MG63 (cell line): ENCODE measurements at places on chromosomes 13 and 19.

DNA sequence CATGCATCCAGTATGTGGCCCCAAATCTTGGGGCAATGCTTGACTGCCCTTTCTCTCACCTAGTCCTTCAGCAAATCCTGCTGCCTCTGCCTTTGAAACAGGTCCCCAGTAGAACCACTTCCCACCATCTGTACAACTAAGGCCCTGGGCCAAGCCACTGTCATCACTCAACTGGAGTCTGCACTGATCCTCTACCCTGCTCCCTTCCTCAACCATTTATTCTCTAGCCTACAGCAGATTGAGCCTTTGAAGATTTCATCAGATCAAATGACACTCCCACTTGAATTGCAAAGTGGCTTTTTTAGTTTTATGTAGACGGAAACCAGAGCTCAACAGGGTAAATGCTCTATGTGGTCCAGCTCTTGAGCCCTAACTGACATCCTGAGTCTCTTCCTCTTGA lies 43.5 kb downstream of the ATP8A2 start:
- no peak for DNase-seq

DNA sequence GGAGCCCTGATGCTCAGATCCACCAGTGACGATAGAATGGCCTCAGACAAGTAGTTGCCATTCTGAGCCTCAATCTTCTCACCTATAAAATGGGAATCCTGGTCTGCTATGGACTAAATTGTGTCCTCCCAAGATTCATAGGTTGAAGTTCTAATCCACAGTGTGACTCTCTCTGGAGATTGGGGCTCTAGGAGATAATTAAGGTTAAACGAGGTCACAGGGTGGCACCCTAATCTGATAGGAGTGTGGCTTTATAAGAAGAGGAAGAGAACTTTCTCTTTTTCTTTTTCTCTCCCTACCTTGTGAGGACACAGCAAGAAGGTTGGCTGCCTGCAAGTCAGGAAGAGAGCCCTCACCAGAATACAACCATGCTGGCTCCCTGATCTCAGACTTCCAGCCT lies 214.1 kb downstream of the KATNAL1 start:
- no peak for DNase-seq

DNA sequence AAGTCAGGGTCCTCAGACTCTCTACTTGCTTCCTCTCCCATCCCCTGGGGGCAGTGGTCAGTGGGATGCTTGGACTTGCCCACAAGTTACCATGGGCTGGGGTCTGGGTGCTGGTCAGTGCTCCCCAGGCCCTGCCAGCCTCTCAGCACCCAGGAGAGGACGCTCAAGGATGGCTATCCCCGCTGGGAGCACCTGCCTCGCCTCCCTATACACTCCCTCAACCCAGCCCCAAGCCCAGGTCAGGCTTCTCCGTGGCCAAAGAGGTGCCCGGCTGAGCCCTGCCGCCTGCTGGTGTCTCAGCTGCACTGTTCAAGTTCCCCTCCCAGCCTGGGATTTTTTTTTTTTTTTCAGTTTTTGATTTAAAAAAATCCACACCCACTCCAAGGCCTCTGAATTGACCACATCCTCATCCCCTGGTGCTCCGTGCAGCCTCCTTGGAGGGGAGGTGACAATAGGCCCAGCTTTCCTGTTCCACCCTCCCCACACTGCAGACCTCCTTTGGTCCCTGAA lies 10.8 kb downstream of the F2RL3 start:
- peak; percentile 56 for DNase-seq

- no peak for DNase-seq
Observed at GRCh38 chr19:47686679-47687450, 26.4 kb upstream of the EHD2 start.

GRCh38 chr19:39444598-39445195 lies 685 bp upstream of the SUPT5H start:
- no peak for DNase-seq

- no peak for DNase-seq
Observed at GRCh38 chr13:39810091-39810877, 154.8 kb downstream of the COG6 start.

- no peak for DNase-seq
Observed at GRCh38 chr19:12913011-12913561, 6.0 kb downstream of the SYCE2 start.

GRCh38 chr13:34201050-34201913 lies 383.3 kb downstream of the RFC3 start:
- DNase-seq, result peak; percentile 71

GRCh38 chr13:76570510-76570971 lies 315.7 kb downstream of the KCTD12 start:
- DNase-seq, result no peak

DNA sequence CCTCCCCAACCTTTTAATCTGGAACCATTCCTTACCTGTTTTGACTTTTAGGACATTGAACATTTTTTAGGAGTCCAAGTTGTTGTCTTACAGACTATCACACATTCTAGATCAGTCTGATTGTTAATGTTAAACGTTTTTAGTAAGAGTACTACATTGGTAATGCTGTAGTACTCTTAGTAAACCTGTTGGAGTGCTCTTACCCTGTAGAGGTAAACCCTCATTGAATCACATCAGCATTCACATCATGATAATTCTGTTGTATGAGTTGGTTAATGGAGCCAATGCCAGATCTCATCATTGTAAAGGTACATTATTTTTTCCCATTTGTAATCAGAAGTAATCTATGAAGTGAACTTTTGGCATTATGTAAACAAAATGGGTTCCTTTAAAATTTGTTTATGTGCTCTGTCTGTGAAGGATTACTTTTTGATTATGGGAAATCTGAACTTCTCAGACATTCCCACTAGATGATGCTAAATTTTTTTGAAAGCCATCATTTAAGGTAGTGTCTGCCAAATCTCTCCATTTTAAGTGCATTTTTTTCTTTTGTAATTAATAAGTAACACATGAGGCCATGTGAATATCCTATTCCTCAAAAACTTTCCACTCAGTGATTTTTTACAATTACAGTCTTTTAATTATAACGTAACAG lies 55.2 kb downstream of the VWA8 start:
- no peak for DNase-seq

GRCh38 chr19:11478167-11479089 lies 2.4 kb downstream of the ELAVL3 start:
- DNase-seq, result no peak

DNA sequence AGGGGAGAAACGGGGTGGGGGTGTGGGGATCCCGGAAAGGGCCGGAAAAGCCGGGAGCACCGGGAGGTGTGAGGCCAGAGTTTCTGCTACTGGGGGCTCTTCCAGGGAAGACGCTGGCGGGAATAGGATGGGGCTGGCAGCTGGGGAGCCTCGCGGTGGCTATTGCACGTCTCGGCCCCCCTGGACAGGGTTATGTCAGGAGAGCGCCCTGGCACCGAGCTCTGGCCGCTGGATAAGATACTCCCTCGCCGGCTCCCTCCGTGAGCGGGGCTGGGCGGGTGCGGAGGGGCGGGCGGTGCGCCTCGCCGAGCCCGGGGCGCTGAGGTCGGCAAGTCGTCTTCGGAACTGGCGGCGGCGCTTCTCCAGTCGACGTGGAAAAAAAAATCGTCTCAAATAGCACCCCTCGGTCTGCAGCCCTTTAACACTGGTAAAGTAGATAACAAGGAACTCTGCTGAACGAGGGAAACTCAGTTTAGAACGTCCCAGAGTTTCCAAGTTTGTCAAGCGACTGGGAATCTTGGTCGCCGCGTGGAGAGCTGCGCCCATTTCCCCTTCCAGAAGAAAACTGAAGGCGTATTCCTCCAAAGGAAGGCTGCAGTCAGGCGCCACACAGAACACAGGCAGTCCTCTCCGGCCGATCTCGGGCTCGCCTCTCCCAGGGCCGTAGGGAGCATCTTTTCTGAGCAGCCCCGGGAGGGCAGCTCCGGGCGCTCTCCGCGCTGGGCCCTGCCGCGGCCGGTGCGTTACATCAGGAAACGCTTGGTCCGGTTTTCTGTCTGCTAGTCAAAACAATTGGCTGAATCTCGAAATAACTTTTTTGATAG lies 115.1 kb downstream of the KCNRG start:
- peak; percentile 70 for DNase-seq

DNA sequence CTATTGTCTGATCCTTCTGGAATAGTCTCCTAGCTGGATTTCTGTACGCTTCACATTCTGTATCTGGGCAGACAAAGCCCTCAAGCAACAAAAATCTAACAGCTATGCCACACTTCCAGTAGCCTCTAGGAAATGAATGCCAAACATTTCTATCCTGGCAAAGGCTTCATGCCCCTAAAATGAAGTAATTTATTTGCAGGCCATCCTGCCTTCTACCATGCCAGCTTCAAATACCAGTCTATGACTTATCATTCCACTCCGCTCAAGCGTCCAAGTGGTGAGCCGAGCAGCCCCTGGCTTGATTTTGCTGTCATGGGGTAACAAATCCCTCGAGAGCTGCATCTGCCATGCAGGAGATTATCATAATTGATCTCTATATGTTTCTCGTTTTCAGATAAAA lies 86.9 kb downstream of the LHFPL6 start:
- DNase-seq, result peak; percentile 90

GRCh38 chr19:6739883-6740588 lies 556 bp downstream of the TRIP10 start:
- DNase-seq, result no peak

GRCh38 chr19:41915021-41915775 lies 13.1 kb downstream of the ERFL start:
- no peak for DNase-seq

DNA sequence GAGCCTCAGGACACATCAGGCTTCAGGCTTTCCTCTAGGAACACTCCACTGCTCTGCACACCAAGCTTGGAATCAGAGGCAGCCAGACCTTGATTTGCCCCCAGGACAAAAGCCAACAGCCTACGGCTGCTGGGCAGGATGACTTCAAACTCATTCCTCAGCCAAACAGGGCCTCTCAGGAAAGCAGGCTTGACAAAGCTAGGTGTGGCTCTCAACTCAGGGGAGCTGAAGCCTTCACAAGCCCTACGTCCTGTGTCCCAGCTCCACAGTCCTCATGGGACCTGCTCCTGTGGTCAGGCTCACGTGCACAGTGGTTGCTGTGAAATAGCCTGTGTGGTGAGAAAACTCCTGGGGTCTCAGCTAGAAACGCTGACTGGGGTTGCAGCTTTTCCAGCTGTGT lies 398.9 kb upstream of the ZNF507 start:
- no peak for DNase-seq

DNA sequence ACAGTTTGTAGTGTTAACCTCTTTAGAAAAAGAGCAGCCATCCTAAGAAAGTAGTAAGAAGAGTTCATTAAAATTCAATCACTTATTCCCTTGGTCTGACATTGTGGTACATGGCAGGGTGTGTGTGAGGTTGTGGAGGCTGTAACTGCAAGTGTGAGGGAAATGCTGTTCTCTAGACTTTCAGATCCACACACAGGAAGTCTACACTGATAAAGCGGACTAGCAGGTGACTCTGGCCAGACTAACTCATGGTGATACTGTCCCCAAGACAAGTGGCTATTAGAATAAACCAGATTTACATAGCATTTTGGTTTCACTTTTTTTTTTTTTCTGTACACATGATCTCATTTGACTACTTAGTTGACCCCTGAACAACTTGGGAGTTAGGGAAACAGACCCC lies 10.0 kb downstream of the MTIF3 start:
- no peak for DNase-seq

DNA sequence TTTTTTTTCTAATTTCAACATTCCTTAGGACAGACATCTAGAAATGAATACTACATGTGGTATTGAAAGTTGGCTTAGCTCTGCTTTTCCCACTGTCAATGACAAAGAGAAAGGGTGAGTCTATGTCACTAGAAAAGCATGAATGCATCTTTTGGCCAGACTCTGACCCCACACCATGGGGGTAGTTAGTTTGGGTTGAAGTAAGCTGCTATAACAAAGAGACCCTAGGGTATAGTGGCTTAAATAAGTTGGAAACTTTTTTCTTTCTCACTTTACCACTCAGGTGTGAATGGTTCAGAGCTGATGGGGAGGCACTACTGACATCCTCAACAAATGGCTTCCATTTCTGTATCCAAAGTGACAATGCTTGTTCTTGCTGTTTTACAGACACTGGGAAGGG lies 161.5 kb downstream of the DLEU7 start:
- no peak for DNase-seq

DNA sequence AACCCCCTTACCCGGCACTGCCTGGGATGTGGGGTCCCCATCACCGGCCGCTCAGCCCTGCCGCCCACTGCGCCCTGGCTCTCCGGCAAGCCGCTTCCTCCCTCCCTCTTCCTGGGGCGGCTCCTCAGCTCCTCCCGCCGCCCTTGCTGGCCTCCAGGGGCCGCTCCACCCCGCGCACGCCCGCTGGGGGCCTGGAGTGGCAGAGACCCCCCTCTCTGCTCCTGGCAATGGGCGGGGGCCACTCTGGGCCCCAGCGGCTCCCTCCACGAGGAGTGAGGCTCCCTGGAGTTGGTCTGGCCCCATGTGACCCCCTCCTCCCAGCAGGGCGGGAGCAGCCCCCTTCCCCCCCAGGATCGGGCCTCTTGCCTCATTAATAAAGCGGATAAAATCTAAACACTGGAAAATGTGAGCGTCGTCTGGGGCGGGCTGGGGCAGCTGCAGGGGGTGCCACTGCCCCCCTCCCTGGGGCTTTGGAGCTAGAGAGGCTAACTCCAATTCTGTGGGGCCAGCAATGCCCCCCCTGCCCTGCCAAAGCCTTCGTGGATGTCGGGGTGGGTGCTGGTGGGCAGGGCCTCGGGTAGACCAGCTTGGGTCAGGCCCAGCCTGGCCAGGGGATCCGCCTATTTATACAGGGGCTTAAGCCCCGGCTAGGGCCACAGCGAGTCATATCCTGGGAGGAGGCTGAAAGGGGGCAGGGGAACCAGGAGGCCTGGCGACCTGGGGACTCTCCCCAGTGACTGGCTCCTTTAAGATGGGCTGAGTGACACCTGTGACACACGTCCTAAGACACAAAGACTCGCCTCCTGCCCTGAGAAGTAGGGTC lies at the start of gene PTGER1:
Gene PTGER1 (minus strand): TSS at position 104 of the 823 bp plus-strand sequence. CDS start 1,034 bp downstream, outside the sequence.
- peak; percentile 78 for DNase-seq

- no peak for DNase-seq
Observed at GRCh38 chr13:79171141-79172061, 234.7 kb downstream of the RBM26 start.

DNA sequence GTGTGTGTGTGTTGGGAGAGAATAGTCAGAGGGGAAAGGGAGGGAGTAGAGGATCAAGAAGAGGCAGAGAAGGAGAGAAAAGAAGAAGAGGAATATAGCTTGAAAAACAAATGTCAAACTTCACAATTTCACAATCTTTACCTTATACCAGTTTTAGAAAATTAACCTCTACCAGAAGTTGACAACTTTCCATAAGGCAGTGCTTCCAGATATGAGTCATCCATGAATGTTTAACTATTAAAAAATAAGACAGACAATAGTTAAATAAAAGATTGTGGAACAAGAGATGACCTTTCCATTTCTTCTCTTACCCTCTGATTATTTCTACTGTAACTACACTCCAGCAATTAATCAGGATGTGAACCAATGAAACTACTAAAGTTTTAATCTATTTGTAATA lies 229.4 kb downstream of the ITGBL1 start:
- no peak for DNase-seq

GRCh38 chr13:33745370-33746324 lies 72.3 kb upstream of the RFC3 start:
- DNase-seq, result no peak

DNA sequence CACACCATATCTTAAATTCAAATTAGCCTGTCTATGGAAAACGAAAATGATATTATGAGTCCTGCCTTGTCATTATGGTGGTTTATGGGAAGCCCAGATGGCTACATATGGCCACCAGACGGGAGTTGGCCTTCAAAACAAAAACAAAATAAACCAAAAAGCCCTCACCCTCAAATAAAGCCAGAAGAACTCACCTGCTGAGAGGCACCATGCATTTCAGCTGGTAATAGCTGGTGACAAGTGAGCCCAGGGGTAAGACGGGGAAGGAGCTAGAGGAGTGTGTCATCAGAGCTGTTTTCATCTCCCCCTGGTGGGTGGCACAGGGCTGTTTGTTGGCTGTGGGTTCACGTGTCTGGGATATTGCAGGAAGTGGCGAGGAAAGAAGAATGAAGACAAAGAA lies 152.9 kb downstream of the EFNB2 start:
- DNase-seq, result no peak

GRCh38 chr13:78334059-78334458 lies 269.3 kb downstream of the POU4F1 start:
- no peak for DNase-seq
